ENCODE measurements at places on chromosomes 7 and 10.
A peak's percentile ranks its signal among the peaks of the same experiment; 100 is the strongest.

DNA sequence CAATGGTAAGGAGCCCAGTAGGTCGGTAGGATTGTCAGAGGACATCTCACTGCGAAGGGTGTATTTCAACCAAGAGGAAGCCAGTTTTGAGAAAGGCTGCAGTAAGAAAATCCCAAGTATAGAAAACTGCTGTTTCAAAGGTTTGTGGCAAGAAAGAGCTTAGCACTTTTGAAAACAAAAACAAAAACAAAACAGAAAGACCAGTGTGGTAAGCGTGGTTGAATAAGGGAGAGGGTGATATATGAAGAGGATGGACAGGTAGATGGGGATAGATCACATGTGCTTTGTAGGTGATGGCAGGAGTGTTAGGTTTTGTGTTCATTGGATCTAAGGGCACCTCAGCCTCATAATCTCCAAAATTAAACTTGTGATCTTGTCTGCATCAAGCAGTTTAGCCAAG is 141.6 kb upstream of the WNT16 start:
- DNase-seq: no peak

GRCh38 chr7:128914566-128915151 is 4.2 kb upstream of the KCP start:
- no peak for DNase-seq

GRCh38 chr7:120617275-120617674 is 240.7 kb downstream of the TSPAN12 start:
- no peak for DNase-seq

DNA sequence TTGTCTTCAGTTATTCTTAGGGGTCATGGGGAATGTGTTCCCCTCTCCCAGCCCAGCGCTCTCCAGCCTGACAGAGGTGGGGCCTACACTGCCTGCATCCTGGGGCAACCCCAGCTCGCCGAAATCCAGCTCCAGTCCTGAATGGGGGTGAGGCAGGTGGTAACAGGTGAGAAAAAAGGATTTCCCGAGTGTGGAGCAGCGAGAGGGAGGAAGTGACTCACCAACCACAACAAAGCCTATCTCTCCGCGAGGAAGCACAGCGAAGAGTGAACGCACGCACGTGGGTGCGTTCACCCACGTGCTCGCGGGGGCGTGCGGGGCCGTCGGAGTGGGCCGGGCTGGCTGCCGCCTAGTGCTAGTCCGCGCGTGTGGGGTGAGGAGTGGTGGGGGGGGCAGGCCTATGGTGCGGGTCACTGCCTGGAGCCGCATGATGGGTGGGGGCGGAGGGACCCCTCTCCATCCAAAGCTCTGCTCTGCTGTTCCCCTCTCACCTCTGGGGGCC is 855 bp upstream of the PALD1 start:
- DNase-seq: peak; percentile 60

- no peak for DNase-seq
Measured at GRCh38 chr10:490891-491571, 198.4 kb downstream of the DIP2C start.

- peak; percentile 52 for DNase-seq
Measured at GRCh38 chr10:15106352-15107013, 9.3 kb downstream of the RPP38 start.

- DNase-seq: no peak
Measured at GRCh38 chr10:9819756-9820494, 1197.7 kb upstream of the CELF2 start.

DNA sequence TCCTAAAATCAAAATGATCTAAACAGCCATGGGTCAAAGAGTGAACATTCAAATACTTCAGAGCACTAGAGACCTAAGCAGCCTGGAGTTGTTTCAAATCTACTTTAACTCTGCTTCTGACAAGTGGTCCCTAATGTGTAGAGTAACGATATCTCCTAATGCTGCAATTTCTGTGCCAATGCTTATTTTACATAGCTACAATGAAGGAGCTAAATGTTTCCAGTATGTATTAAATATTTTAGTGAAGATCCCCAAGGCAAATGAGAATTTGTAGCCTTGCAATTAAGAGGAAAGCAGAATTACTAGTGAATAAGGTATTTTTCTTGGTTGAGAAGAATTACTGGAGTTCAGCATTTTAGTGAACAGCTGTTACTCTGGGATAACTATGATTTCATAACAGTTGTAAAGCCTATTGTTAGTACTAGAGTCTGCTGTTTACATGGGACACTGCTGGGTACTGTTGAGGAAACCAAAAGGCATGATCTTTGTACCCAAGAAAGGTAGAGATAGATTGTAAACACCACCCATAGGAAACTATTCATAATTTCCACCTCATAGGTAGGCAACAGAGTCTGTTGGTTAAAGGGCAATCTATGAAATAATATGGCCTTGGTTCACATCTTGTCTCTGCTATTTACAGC is 271.9 kb downstream of the PLXDC2 start:
- no peak for DNase-seq

- no peak for DNase-seq
Measured at GRCh38 chr10:29163746-29164145, 125.1 kb upstream of the LYZL1 start.

DNA sequence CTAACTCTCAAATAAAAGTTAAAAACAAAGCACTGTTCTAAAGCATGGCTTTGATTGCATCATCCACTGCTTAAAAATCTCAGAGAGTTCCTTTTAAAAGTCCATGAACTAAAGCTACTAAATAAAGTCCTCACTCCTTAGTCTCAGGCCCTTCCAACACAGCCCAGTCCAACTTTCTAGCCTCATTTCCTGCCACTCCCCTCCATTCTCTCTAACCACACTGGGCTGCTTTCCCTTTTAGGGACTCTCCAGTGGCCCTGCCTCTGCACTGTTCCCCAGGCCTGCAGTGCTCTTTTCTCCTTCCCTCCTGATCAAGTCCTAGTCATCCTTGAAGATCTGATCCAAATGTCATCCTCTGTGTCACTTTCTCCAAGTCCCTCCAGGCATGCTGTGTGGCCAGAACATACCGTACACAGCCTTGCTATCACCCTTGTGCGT is 56.9 kb upstream of the PPP1R3C start:
- DNase-seq: no peak

DNA sequence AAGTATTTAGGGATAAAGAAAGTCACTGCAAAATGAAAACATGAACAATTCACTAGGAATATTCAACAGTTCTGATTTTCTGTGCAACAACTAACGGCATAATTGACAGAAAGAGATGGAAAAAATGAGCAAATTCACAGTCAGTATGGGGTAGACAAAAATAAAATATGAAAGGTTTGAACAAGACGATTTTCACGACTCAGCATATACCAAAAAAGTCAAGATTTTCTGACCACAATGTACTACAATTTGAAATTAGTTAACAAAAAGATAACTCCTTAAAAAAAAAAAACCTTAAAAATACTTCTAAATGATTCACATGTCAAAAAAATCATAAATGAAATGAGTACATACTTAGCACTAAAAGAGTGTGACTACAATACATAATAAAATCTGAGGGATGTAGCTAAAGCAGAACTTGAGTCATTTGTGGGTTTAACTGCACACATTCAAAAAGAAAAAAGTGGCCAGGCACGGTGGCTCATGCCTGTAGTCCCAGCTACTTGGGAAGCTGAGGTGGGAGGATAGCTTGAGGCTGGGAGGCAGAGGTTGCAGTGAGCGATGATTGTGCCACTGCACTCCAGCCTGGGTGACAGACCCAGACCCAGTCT is 22.6 kb upstream of the MTURN start:
- DNase-seq: no peak

DNA sequence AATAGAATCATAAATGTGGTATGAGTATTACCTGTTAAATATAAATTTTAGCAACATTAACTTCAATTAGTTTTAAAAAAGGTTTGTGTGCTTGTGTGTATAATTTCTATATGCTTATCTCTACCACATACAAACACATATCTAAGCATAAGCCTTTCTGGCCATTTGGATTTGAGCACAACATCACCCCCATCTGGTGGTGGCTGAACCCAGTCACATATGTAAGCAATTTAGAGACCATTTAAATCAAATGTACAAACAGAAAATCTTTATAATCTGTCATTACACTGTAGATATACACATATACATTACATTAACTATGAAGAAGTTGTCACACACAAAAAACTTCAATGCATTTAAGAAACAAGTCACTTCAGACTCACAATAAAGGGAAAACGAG is 31.7 kb downstream of the GPR22 start:
- no peak for DNase-seq

GRCh38 chr10:52984169-52984568 is 211.6 kb upstream of the MBL2 start:
- no peak for DNase-seq

DNA sequence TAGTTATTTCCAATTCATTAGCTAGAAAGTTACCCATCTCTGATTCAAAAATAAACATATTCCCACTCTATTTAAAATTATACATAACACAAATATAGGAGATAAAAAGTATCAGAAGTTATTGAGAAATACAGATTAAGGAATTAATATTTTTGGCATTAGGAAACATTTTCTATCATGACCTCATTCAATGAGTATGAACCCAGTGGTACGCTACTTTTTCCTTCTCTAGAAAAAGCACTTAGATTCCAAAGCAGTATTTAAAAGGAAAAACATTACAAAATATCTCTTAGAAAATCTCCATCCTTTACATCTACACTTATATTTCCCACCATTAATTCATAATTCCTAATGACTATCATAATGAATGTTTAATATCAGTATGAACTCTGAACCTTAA is 240.6 kb upstream of the GNAI1 start:
- DNase-seq: no peak

DNA sequence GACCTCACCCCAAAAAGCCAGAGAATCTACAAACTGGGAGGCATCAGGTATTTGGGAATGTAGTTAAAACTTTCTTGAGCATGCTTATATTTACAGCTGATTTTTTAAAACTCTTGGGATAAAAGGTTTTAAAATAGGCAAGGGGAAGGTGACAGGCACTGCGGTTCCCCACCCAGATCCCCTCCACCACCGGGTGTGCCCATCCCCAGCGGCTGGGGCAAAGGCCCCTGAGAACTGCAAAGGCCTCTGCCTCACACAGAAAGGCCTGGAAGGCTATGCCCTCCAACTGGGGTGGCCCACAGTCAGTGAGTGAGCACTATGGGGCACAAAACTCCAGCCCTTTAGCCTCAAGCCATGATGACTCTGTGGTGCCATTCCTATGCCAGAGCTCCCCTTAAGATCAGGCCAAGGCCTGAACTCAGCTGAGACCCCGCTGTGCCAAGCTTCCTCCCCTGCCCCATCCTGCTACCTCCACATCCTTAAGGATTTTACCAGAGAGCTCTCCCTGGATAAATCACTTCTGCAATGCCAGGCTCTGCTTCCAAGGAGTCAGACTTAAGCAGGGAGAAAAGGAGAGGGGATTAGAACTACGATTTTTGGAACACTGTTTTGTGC is 299.1 kb downstream of the GRID1 start:
- DNase-seq: no peak

GRCh38 chr10:60050366-60050765 is 144.0 kb upstream of the CCDC6 start:
- no peak for DNase-seq

GRCh38 chr7:38736138-38736537 is 105.0 kb upstream of the AMPH start:
- DNase-seq: no peak

DNA sequence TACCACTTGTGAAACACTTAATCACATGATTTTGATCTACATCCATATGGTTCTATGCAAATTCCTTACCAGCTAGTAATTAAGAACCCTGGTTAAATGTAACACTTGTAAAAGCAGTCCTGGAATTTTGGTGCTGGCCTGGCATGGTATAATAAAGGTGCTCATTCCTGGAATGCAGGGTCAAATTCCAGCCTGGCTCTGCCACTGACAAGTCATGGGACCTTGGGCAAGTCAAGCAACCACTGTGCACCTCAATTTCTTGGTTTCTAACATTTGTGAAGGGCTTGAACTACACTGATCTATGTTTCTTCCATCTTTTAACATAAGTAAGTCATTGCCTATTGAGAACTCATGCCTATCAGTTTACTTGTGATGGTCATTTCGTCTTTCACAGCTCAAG is 91.9 kb upstream of the PIK3CG start:
- DNase-seq: no peak

DNA sequence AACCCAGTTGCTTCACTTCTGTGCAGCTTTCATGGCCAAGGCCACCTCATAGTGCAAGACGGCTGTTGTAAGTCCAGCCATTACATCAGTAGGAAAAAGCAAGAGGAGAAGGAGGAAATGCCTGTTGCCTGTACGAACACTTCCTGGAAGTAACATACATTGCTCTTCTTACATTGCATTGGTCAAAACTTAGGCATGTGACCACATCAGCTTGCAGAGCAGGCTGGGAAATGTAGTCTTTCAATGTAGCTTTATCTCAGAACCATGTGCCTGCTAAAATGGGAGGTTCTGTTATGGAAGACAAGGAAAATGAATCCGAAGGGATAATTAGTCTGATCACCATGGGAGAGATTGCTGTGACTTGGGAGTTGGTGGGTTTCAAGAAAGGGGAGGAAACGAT is 4.3 kb downstream of the SLC29A3 start:
- DNase-seq: no peak

- no peak for DNase-seq
Measured at GRCh38 chr7:134203186-134203889, 76.2 kb downstream of the LRGUK start.

DNA sequence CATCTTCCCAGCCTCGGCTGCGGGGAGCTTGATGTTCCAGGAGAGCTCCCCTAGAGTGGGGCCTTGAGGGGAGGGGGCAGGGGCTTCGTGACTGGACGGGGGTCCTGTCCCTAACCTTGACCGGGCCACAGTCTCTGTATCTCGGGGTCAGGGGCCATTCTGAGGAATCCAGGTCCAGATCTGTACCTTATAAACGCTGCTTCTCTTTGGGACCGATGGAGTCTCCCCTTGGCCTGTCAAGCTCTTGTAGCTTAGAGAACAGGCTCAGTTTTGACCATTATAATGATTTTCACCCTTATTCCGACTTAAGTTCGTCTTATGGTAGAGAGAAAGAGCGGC is 831 bp downstream of the ZKSCAN5 start:
- DNase-seq: no peak

GRCh38 chr7:139765143-139765542 is 12.7 kb downstream of the HIPK2 start:
- DNase-seq: no peak

GRCh38 chr10:47322300-47323061 is at the start of gene GDF2:
TSS of gene GDF2 (plus strand) at chr10:47322454. CDS start at chr10:47322669, 215 bp downstream.
- DNase-seq: no peak

- no peak for DNase-seq
Measured at GRCh38 chr7:137946011-137946410, 55.9 kb downstream of the CREB3L2 start.

GRCh38 chr7:109021390-109021789 is 451.7 kb downstream of the DNAJB9 start:
- DNase-seq: no peak

DNA sequence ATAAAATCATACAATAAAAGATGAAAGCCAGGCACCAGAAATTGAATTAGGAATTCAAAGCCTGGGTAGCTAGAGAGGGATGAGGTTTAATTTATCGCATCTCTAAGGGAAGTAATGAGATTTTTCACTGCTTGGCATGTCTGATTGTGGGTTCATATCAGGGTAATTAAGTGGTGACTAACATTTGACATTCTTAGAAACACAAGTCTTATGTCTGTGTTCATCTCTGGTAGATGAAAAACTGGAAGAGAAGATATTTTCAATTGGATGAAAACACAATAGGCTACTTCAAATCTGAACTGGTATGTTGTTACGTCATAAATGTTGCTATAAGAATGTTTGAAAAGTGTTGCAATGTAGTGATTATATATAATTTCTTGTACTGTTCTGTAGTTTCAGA is 36.8 kb upstream of the ARMS2 start:
- DNase-seq: no peak

- no peak for DNase-seq
Measured at GRCh38 chr10:97916586-97916985, 66.9 kb downstream of the GOLGA7B start.

All from stimulated activated CD4-positive, alpha-beta T cell treated with anti-CD3 and anti-CD28 coated beads, TNF-alpha, amount 100 ng/mL, for 1 hour (primary cell).